ENCODE measurements at places on chromosomes 2 and 18.

DNA sequence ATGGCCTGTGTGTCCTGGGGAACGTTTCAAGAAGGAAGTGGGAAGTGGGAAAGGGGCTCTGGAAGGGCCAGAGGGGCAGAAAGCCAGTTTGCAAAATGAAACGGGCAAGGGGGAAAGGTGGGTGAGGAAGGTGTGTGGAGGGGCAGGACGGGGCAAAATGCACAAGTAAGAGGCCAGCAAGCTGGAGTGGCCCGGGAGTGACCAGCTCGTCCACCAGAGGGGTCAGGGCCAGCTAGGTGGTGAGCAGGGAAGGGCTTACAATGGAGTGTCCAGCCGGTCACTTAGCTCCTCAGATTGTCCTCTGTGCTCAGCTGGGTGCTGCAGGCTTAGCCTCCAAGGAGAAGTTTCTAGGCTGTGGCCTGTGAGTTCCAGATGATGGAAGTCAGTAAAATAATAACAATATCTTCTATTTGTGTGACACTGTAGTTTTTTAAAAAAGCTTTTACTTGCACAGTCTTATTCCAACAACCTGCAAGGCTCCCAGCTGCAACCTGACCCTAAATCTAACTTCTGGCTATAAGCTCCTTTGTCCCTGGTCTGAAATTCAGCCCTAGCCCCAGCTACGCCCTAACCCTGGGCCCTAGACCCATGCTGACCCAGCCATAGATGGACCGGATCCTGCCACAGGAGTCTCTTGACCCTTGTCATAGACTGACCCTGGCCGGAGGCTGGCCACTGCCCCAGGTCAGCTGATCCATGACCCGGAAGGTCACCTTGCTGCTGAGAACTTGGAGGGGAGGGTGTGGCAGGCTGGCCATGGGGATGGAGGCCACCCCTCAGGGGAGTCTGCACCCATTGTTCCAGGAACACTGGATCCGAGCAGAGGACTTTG is 29.2 kb downstream of the MYO7B start:
- no peak for DNase-seq

DNA sequence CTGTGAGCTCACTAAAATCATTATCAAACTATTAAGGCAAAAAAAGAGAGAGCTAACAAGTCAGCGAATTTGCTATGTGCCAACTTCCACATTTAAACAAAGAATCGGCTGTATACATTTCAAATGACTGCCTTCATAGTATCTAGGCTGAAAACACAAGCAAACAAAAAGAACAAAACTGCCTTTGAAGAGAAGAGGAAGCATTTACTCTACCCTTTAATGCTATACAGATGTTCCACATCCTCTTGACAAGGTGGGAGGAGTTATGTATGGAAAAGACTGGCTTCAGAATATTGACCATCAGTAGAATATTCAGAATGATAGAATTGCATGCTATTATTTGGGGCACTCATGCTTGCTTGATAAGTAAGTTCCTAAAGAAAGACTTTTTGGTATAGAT is 741.7 kb downstream of the PLCL1 start:
- no peak for DNase-seq

DNA sequence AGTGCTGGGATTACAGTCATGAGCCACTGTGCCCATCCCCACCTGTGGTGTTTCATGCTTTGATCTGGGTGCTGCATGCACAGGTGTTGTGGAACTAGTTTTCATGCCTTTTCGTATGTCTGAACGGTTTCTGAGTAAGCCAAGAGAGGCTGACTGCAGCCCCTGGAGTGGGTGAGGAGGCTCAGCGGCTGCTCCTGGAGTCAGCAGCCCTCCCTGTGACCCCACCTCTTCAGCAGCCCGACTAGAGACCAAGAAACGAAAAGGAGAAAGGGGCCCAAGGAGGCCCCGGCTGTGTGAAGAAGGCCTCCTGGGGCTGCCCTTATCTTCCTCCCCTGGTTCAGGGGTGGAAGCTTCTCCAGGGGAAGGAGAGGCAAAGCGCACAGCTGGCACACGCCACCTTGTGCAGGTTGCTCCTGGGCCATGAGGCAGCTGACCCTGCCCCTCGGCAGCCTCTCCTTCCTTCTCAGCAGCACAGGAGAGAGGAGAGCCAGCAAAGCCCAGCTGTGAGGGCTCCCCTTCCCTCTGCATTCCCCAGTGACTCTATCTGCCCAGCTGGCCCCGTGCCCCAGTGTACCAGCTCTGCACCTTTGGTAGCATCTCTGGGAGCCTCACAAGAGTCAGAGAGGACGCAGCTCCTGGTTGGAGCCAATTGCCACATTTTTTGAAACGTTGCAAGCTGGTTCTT is 182.5 kb upstream of the HS6ST1 start:
- DNase-seq = no peak

DNA sequence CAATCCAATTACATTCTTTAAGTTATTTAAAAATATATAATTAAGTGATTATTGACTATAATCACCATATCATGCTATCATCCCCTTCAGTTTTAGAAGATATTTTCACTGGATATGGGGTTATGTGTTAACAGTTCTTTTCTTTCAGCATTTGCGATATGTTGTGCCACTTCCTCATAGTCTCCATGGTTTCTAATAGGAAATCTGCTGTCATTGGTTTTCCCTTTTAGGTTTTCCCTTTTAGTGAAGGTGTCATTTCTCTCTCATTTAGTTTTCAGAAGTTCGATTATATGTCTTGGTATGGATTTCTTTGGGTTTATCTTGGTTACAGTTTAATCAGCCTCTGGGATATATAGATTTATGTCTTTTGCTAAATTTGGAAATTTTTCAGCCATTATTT is 34.8 kb upstream of the EPG5 start:
- no peak for DNase-seq

- DNase-seq = no peak
Measured at GRCh38 chr2:97953853-97954252, 41.9 kb downstream of the TMEM131 start.

- DNase-seq = no peak
Measured at GRCh38 chr18:61546590-61546989, 213.4 kb downstream of the CDH20 start.

- DNase-seq = no peak
Measured at GRCh38 chr2:190716176-190716807, 67.4 kb downstream of the NAB1 start.

DNA sequence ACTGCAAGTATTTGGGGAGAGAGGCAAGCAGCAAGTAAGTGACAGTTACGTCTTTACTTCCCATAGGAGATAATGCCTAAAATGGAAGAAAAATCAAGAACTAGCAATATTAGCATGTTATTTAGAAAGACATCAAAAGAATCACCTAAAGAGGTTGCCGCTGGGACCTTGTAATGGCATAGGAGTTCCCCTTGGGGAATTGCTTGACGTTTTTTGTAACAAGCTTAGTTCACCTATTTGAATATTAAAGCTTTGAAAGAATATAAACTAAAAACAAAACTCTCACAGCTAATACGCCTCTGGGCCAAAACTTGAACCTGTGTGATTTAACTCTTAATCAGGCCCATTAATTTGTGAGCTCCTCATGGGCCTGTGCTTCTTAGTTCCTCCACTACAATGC is 89.0 kb downstream of the AAK1 start:
- DNase-seq = no peak

GRCh38 chr18:39019989-39020388 is 1454.4 kb upstream of the CELF4 start:
- no peak for DNase-seq

- no peak for DNase-seq
Measured at GRCh38 chr18:79862562-79862961, 64.8 kb downstream of the KCNG2 start.

DNA sequence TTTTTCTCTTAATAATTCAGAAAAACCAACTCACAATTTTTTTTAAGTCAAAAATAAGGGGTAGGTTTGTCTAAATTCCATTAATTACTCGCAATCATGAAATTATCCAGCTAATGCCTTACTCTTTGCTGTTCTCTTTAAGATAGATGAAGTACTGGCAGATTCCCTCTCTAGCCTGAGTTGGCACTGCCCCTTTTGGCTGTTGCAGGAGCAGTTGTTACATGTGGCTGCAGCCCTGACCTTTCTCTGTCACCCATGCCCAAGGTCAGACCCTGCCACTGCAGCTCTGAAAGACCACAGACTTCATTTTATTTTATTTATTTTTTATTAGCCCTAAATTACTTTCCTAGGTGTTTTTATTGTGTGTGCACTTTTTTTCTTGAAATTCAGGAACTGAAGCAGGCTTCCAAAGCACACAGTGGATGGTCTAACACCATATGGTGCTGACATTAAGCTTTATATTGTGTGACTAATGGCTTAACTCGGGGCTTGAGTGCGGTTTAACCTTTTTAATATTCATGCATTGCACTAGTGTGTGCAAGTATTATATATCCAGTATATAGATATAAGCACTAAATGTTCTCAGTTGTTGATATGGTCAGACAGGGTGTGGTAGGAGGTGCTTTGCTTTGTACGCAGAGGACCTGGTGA is 313.0 kb downstream of the CDH2 start:
- no peak for DNase-seq
